Right forelimb (tissue), 1 donor: ENCODE measurements at places on chromosomes 1 and 21.

DNA sequence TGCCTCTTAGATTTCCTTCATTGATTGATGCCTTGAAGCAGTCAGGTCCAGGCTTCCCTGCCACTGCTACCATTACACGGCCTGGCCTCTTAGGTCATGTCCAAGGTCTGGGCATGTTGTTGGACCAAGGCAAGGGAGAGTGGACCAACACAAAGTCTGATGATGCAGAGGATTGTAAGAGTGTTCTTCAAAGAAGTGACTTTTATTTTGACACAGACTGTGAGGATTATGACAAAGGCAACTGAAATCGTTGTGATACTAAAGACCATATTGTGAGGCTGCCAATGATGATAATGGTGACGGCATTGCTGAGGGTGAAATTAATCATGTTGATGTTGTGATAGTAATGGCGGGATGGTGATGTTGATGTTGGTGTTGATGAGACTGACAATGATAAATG lies 149.5 kb downstream of the GRIK3 start:
- no peak for DNase-seq

- no peak for DNase-seq
These were observed 122.3 kb downstream of the TGFB2 start for GRCh38 chr1:218467101-218468072.

- DNase-seq: no peak
These were observed 199.3 kb upstream of the ZC3H12A start for GRCh38 chr1:37274938-37275631.

DNA sequence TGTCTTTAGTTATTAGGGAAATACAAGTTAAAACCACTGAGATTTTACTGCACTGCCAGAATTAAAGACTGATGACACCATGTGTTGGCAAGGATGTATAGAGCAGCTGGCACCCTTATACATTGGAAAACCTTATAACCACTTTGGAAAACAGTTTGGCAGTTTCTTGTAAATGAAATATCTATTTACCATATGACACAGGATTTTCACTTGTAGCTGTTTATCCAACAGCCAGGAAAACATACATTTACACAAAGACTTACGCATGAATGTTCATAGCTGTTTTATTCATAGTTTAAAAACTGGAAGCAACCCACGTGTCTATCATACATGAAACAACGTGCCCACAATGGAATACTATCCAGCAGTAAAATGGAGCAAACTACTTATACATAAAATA lies 45.3 kb downstream of the PRRC2C start:
- no peak for DNase-seq

DNA sequence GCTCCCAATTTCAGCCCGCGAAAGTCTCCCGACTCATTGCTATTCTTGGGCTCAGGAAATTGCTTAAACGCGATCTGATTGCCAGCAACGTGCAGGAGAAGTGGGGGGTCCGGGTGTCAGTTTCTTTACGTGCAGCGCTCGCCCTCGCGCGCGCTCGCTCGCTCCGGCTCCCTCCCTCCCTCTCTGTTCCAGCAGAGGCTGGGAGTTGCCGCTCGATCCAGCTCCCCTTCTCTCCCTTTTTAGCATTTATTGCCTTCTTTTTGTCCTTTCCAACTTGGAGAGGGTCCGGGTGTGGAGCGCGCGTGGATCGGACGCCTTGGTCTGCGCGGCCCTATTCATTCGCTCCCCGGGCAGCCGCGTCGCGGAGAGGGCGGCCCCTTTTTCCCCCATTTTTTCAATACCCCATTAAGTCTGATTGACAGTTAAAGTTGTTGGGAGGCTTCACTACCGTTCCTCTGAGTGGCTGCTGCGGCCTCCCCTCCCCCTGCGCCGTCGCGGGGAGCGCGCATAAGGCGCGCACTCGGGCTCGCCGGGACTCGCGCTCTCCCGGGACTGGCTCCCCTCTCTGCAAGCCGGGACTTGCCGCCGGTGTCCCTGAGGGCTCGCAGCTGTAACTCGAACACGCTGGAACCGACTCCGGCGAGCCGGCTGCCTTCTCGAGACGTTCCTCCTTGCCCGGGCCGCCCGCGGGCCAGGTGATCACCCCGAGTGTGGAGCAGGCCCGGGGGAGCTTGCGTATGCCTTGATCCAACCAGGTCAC lies at the start of gene DHRS3:
Gene DHRS3 (minus strand): TSS at position 310 of the 760 bp plus-strand sequence. CDS start 862 bp downstream, outside the sequence.
- DNase-seq: peak; percentile 86

GRCh38 chr1:192631749-192632148 lies 4.2 kb upstream of the RGS13 start:
- no peak for DNase-seq
